Activated naive CD4-positive, alpha-beta T cell treated with anti-CD3 and anti-CD28 coated beads, Interleukin-2, amount 50 U/mL, for 16 hours (primary cell): ENCODE measurements at places on chromosomes 16 and 17.

DNA sequence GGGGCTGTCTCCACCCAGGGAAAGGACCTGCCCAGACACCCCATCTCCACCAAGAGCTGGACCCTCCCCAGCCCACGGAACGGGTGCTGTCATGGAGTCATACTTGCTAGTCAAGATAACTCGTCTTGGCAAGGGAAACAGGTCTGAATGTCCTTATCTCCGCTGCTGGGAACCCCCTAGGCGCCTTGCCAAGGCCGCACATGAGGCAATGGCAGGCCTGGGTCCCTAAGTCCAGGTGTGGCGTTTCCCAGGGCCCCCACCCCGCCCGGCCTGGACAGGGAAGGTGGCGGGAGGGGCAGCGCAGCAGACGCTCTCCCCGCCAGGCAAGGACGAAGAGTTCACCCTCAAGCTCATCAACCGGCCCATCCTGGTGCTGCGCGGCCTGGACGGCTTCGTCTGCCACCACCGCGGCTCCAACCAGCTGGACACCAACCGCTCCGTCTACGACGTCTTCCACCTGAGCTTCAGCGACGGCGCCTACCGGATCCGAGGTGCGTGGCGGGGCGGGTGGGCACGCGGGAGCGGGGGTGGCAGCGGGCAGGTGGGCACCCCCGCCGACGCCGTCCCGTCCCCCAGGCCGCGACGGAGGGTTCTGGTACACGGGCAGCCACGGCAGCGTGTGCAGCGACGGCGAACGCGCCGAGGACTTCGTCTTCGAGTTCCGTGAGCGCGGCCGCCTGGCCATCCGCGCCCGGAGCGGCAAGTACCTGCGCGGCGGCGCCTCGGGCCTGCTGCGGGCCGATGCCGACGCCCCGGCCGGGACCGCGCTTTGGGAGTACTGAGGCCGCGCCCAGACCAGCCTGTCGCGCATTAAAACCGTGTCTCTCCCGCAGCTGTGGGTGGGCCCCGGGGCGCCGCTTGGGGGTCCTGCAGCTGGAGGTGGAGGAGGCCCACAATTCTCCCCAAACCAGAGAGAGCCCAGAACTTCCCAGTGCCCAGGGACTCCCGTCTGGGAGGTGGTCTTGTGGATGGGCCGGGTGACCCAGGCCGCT is 8.4 kb downstream of the FSCN2 start:
- no peak for DNase-seq

GRCh38 chr17:44564429-44564828 is 7.1 kb downstream of the FZD2 start:
- DNase-seq, result no peak

- DNase-seq, result no peak
Measured at GRCh38 chr17:39212195-39212810, 12.2 kb downstream of the RPL19 start.

DNA sequence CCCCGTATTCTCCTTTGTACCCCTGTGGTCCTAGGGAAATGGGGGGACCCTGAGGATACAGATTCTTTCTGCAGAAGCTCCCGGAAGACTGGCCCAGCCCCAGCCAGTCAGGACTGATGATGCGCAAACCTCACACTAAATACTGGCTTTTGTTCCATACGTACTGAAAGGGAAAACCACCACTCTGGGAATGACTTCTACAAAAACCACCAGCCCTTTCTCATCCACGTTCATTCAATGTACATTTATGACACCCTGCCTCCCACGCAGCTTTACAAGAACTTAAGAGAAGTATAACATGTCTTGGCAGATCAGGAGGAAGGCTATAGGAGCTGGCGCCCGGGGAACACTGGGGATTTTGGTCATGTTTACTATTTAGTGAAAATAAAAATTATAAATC is 70.6 kb downstream of the MARCHF10 start:
- no peak for DNase-seq

DNA sequence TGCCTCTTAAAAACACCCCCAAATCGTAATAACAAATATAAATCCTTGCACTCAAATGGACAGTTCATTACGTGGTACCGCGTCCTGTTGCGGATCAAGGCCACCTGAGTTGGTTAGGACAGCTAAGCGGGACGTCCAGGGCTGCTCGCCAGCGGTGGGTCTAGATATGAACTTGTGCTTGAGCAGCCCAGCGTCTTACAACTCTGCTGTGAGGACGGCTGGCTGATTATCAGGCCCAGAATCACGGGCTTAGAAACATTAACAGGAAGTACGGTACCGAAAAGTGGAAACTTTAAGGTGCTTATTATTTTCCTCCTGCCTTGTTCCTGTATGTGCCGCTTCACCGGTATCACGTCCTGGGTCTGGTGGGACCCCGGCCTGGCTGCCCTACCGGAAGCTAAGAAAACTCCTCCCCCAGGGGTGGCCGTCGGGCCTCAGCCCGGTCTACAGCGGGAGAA is 832 bp upstream of the SRRM2 start:
- no peak for DNase-seq
